ENCODE measurements at places on chromosomes 6 and 20.

GRCh38 chr6:42693725-42694323 lies 28.6 kb downstream of the PRPH2 start:
- no peak for DNase-seq

GRCh38 chr6:11429577-11429976 lies 108.0 kb upstream of the TMEM170B start:
- DNase-seq, result no peak

GRCh38 chr20:56993020-56993559 lies 273.4 kb downstream of the BMP7 start:
- no peak for DNase-seq

- no peak for DNase-seq
Observed at GRCh38 chr20:44618318-44618731, 33.2 kb downstream of the ADA start.

DNA sequence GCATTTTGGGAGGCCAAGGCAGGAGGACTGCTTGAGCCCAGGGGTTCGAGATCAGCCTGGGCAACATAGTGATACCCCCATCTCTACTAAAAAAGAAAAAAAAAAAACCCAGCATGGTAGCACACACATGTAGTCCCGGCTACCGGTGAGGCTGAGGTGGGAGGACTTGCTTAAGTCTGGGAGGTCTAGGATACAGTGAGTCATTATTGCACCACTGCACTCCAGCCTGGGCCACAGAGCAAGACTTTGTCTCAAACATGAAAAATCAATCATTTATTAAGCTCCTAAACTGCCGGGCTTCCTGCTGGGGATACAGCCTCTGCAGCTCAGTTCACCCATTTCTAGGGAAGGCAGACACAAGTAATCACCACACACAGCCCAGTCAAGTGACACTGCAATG lies 7.3 kb upstream of the USP45 start:
- no peak for DNase-seq

GRCh38 chr6:83092756-83093399 lies 25.4 kb downstream of the DOP1A start:
- no peak for DNase-seq

DNA sequence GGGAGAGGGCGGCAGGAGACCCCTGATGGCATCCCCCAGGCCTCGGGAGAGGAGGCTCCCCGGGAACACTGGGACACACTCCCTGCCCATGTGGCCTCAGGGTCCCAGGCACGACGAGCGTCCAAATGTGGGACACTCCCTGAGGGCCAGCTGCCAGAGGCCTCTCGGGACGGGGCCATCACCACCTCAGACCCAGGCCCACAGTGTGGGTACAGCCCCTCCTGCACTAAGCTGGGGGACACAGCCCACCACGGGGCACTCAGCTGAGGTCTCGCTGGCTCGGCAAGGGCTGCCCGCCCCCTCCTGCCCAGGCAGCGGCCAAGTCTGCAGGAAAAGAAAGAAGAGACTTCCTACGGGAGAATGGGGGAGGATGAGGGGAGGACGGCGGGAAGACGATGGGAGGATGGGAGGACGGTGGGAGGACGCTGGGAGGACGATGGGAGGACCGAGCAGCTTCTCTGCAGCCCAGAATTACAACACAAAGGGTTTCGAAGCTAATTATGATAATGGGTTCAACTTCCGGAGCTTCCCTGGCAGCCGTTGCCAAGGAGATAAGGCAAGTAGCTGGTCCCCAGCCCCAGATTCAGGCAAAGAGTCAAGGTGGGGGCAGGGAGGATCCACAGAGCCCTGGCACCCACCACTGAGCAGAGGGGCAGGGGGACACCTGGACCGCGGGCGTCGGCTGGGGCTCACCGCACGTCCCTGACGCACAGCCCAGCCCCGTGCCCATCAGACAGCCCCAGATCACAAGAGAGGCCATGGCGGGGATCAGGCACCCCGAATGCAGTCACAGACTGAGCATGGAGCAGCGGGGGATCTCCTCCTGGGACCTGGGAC lies 17.5 kb downstream of the KCNQ2 start:
- DNase-seq, result no peak

GRCh38 chr20:14401479-14402138 lies 64.2 kb upstream of the FLRT3 start:
- no peak for DNase-seq

DNA sequence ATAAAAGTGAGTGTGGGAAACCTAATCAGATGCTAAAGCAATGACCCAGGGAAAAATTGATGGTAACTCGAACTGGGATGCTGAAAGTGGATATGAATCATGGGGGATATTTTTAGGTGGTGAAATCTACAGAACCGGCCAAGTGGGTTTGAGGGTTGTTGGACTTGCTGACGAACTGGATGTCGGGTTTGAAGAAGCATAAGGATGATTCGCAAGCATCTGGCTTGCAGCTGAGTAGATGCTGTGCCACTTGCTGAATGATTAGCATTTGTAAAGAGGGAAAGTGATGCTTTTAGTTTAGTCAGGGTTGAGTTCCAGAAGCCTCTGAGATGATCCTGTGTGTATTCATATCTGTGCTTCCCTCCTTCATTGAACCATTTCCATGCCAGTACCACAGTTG lies 54.9 kb downstream of the UBR2 start:
- DNase-seq, result no peak

GRCh38 chr20:51431321-51431720 lies 111.2 kb downstream of the NFATC2 start:
- DNase-seq, result no peak

GRCh38 chr20:9066191-9066590 lies 2.7 kb upstream of the PLCB4 start:
- DNase-seq, result no peak

- DNase-seq, result no peak
Observed at GRCh38 chr6:109303164-109303563, 79.1 kb downstream of the CD164 start.

DNA sequence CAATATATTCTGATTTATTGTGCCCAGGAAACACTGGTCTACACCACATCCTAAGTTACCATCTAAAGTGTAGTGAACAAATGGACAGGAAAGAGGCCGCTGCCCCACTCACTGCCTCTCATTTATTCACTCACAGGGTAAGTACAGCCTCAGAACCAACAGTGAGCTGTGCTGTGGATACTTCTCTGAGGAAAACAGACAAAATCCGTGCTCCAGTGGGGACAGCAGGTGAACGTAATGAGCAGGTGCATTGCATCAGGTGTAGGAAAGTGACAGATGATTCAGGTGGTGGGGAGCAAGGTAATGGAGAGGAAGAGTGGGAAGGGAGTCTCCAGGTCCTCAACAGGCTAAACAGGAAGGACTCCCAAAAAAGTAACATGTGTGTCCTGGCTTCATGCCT lies 8.4 kb upstream of the ULBP2 start:
- no peak for DNase-seq

- DNase-seq, result no peak
Observed at GRCh38 chr6:84623956-84624680, 140.3 kb downstream of the TBX18 start.

- no peak for DNase-seq
Observed at GRCh38 chr6:35543459-35544193, 30.9 kb upstream of the TULP1 start.

DNA sequence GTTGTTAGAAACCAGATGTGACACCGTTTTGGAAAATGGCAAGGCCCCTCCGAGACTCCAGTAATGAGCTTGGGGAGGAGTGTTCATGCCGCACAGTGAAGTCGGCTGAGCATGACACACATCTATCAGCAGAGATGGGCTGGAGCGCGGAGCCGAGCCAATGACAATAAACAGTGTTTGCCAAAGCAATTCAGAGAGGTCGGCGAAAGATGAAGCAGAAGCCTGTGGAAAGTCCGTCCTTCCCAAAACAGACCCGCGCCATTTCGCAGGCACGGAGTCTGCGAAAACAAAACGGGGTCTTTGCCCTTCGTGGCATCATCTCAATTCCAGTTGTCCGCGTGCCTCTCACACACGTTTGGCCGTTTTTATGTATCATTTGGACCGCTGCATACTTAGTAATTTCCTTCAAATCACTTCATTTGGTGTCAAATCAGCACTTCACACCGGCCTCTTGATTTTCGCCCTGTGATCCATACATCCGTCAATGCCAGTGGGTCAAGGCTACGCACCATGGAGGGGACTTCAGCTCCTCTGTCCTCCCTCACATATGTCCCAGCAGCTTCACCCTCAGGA lies 71.3 kb downstream of the SULF2 start:
- DNase-seq, result no peak

DNA sequence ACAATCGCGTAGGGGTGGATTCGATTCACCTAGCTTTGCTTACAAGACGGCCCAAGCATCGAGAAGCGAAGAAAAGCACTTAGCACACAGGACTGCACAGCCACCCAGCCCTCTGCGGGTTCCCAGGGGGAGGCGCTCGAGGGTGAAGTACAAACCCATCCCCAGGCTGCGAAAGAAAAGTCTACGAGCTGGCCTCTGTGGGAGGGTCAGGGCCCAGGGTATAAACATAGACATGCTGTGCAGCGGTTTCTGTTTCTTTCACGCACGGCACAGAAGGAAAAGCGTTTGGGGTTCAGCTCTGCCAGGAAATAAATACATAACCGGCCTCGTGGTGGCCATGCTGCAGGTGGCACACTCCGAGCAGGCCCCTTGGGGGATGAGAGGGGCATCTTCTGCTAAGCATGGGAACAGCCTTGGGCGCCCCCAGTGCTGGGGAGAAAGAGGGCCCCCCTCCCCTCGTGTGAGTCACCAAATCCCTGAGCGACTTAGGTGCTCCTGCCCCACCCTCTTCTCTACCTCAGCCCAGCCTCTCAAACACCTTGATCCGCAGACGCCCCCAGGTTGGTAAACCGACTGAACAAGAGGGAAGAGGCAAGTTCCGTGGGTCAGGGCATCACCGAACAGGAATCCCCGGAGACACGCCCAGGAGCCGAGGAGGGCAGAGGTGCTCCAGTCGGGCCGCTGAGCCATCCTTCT lies 91.6 kb upstream of the RIPOR2 start:
- DNase-seq, result no peak

- DNase-seq, result no peak
Observed at GRCh38 chr6:11367638-11368199, 135.3 kb upstream of the NEDD9 start.

GRCh38 chr20:38836991-38837390 lies 31.5 kb downstream of the PPP1R16B start:
- no peak for DNase-seq

DNA sequence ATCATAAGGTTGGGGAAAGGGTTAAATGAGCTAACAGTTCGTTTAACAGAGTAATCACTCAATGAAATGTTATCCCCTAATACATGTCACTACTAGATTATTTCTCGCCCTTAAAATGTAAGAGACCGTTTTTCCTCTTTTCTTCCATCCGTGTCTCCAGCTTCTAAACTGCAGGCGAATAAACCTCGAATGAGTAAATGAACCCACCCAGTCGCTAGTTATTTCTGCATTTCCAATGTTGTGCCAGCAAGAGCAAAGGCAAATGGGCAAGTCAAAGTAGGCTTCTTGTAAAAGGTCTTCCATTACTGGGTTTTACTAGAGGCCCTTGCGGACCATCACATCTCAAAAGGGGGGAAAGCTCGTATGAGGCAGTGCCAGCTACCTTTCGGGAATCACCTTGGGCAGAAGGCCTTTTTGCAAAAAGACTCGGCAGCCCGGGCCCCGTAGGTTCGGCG lies 400 bp upstream of the SMAP1 start:
- DNase-seq, result no peak

All from progenitor cell of endocrine pancreas (in vitro differentiated cells).